RWPE1 (cell line): ENCODE measurements at places on chromosomes 1 and 21.
A peak's percentile ranks its signal among the peaks of the same experiment; 100 is the strongest.

GRCh38 chr1:237701534-237701933, 189.2 kb downstream of the ZP4 start:
- no peak for DNase-seq

- no peak for DNase-seq
Measured at GRCh38 chr1:220031287-220031686, 15.0 kb downstream of the EPRS1 start.

DNA sequence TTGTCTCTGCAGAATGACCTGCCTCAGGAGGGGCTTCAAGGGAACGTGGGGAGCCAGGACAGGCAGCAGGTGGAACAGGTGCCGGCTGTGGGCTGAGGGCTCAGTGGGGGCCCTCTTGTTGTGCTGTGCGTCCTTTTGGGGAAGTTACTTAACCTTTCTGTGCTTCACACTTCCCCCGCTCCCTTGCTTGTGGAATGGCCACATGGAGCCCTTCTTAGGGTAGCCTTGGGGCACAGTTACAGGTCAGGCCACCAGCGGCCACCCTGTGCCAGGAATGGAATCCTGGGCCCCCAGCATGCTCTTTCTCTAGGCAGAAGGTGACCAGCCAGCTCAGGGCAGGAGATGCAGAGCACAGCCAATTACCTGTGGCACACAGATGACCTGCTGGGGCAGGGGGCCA, 2.6 kb downstream of the IKBKE start:
- no peak for DNase-seq

DNA sequence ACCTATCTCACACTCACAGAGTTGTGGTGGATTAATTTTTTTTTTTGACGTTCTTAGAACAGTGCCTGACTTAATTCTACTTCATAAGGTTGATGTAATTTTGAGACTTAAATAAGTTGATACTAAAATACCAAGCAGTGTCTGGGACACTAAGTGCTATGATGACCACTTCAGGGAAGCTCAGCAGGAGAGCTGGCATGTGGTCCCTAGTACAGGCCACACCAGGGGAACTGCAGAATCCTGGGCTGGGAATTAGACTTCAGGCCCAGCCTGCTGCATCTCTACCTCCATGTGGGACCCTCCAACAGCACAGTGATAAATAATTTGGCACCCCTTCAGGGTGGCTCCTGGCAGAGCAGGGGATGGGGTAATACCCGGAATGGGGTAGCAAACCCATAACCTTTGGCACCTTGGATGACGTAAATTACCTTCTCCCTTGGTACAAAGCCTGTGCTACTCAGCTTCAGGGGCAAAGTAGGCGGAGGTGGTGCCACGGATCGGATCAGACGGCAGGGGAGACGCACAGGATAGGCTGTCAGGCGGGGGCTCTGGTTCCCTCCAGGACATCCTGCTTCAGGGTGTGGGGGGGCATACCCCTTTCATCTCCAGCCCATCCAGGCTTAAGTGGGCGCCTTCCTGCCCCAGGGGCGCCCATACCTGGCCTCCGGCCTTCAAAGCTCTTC, 4.8 kb downstream of the MFSD2A start:
- no peak for DNase-seq

GRCh38 chr1:8251635-8252034, 66.3 kb upstream of the SLC45A1 start:
- DNase-seq = no peak

GRCh38 chr1:6497867-6498575, 6.6 kb upstream of the PLEKHG5 start:
- no peak for DNase-seq

DNA sequence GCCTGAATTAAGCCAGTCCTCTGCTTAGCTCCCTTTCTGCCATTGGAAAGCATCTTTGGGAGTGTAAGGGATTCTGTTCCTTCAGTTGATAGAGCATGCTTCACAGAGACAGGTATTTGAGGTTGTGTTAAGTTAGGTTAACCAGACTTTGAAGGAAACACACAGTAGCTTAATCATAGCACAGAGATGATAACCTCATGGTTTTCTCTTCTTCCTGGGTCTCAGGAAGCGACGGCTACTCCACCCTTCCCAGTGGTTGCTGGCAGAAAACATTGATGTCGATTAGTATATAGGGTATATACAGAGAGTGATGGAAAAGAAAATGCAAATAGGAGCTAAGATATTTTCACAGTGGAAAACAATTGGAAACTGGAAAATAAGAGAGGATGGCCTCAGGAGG, 42.0 kb downstream of the S1PR1 start:
- DNase-seq = no peak

GRCh38 chr1:156860113-156860627, 495 bp upstream of the NTRK1 start:
- DNase-seq = peak; percentile 62

DNA sequence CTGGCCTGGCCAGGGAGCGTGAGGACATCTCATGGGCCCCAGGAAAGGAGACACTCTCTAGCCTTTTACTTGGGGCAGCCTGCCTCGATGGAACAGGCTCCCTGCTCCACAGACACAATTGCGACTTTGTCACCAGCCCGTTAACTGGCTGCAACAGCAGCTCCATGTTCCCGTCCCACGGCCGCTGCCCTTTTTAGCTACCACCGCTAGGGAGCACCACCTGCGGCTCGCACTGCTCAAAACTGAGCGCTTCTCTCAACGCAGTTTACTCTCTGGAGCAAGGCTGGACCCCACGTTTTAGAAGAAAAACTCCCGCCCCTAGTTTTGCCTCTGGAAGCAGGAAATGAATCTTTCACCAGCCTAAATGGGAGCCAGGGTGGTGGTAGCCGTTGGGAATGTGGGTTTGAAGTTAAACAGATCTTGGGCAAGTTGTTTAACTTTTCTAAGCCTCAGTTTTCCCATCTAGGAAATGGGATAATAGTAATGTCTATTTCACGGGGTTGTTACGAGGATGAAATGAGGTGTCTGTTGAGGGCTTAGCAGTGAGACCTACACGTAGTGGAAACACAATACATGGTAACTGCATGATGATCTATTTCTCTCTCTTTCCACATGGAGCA, 3.5 kb upstream of the LRRC38 start:
- DNase-seq = no peak

DNA sequence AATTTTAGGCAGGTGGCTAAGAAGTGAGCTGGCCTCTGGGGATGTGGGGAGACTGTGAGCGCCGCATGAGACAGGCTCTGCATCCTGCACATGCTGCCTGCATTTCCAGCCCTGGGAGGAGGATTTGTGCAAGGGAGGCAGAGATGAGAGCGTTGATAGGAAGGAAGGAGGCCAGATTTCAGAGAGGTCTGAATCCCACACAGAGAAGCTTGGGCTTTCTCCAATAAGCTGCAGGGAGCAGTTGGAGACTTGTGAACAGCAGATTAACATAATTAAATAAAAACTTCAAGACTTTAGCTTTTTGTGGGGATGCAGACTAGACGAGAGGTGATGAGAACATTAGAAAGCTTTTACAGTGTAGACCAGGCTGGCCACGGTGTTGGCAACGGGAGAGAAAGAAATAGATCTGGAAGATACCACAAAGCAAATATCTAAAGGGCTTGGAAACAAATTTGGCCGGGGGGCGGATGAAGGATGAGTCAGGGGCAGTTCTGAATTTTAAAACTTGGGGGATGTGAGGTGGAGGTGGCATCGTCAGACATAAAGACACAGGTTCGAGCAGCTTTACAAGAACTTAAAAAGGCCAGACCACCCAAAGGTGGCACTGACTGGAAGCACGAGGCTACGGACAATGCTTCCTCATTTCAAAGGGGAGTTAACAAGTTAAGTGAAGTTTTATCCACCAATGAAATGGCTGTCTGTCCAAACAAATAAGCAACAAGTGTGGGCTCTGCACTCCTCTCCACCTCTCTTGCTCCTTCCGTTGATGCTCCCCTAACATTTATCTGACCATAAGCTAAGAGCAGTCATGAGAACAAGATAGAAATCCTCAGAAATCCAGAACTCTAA, 57.0 kb downstream of the HIVEP3 start:
- DNase-seq = peak; percentile 17

- no peak for DNase-seq
Measured at GRCh38 chr1:221778125-221778524, 36.2 kb upstream of the DUSP10 start.

DNA sequence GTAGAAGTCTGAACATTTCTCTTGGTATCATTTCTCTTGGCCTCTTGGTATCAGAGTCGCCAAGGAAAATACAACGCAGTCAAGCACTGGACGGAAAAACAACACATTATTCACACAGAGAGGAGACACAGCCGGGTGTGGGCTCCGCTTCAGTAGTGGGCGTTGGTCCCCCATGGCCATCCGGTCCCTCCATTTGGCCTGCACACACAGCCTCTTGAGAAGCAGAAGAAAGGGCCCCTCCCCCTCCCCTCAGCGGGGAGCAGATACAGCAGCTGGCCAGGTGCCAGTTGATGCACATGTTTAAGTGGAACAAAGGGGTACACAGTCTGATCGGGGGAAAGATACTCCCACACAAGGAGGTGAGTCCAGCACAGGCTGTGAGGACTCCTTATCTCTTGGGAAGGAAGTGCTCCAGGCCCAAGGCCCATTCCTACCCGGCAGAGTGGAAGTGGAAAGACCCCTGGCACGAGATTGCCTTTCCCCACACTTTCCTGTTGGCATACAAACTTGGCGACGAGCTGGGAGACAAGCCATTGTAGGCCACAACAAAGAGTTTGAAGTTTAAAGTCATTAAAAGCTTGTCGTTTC, 311.3 kb downstream of the FAM72C start:
- no peak for DNase-seq

DNA sequence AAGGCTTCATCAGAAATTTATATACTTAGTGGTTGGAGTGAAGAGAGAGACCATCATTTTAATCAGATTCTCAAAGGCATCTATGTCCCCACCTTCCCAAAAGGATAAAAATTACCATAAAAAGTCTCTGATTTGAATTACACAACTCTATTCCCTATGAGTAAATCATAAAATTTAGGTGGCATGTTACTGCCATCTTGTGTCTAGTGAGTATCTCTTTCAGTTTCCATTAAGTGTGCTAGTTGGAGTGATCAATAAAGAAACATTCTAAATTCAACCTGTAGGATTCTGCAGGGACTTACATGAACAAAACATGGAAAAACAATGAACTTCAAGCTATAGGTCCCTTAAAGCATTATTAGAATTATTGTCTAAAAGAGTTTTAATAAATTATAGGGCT, 655.4 kb downstream of the LTN1 start:
- peak; percentile 20 for DNase-seq

GRCh38 chr1:211695135-211695816, 19.9 kb upstream of the NEK2 start:
- DNase-seq = no peak

- no peak for DNase-seq
Measured at GRCh38 chr1:235887676-235888075, 21.0 kb upstream of the LYST start.

- DNase-seq = no peak
Measured at GRCh38 chr1:31812158-31812829, 3.5 kb downstream of the SPOCD1 start.

DNA sequence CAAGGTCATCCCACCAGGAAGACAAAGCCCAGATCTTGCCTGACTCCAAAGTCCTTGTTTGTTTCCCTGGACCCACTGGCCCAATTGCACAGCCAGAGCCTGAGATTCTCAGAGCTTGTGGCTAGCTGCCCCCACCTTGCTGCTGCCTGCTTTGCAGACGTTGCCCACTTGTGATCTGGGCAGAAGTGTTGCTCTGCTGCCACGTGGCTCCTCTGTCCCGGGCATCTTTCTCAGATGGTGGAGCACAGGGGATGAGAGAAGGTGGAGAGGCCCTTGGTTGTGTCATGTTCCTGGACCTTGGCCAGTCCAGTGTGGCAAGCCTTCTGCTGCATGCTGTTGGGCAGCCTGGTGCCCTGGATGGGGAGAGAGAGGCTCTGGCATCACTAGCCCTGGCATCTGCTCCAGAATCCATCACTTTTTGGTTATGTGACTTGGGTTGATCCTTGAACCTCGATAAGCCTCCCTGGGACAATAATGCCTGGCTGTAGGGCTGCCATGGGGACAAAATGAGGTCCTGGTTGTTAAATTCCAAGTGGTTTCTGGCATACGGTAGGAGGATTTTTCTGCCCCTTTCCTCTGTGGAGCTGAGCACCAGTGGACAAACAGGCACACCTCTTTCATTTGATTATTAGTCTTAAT, 1.5 kb upstream of the NR0B2 start:
- DNase-seq = no peak

DNA sequence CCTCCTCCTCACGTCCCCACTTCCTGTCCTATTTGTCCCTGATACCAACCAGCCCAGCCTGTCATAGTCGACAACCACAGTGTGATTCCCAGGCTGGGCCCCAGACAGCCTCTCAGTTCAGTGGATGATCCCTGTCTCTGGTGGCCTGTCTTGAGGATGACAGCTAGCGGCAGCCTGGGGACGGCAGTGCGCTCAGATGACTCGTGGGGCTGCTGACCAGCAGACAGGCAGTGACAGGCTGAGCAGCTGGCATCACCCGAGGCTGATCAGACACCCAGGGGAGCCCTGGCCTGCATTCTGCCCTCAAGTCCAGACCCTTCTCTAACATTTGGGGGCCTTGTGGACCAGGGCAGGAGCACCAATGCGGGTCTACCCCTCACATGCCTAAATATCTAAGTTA, 21.0 kb downstream of the NKAIN1 start:
- DNase-seq = no peak

DNA sequence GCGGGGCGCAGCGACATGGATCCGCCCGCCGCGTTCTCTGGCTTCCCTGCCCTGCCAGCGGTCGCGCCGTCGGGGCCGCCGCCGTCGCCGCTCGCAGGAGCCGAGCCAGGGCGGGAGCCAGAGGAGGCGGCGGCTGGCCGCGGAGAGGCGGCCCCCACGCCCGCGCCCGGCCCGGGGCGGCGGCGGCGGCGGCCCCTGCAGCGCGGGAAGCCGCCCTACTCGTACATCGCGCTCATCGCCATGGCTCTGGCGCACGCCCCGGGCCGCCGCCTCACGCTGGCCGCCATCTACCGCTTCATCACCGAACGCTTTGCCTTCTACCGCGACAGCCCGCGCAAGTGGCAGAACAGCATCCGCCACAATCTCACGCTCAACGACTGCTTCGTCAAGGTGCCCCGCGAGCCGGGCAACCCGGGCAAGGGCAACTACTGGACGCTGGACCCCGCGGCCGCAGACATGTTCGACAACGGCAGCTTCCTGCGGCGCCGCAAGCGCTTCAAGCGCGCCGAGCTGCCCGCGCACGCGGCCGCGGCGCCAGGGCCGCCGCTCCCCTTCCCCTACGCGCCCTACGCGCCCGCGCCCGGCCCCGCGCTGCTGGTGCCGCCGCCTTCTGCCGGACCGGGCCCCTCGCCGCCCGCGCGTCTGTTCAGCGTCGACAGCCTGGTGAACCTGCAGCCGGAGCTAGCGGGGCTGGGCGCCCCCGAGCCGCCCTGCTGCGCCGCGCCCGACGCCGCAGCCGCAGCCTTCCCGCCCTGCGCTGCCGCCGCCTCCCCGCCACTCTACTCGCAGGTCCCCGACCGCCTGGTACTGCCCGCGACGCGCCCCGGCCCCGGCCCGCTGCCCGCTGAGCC, 459 bp downstream of the FOXE3 start:
- no peak for DNase-seq

DNA sequence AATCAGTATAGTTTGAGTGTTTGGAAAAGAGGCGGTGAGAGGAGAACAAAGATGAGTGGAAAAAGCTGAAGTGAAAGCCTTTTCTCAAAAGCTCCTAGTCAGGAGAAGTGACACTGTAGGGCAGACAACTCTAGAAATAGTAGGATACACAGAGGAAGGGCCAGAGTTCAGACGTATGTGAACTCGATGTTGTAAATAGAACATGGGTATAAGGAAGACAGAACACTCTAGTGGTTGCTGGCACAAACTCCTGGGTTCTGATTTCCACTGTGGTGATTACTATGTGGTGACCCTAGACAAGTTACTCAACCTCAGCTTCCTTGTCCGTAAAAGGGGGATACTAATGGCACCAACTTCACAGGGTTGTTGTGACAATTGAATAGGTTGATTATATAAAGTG, 30.2 kb upstream of the MGST3 start:
- DNase-seq = no peak
